NCI-H526 treated with DMSO at 0.1 percent for 48 hours (cell line): ENCODE measurements at places on chromosomes 11 and 22.

DNA sequence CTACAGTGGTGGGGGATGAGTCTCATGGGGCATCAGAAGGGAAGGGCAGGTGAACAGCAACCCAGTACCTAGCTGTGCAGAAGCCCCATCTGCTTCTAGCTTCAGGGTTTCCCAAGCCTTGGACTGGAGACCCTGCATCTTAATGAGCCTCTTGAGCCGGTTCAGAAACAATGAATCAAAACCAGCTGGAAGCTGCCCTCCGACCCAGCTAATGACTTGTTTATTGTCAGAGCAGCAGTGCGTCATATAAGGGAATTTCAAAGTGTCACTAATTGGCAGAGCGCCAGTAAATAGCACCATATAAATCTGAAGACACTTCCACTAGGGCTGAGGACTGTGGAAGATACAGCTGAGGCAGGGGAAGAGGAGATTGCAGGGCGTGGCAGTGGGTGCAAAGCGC, 57.5 kb downstream of the RPUSD4 start:
- no peak for DNase-seq

- DNase-seq: no peak
Observed at GRCh38 chr11:102546427-102546826, 15.9 kb upstream of the MMP7 start.

GRCh38 chr11:132894606-132895005, 637.7 kb downstream of the OPCML start:
- no peak for DNase-seq

- DNase-seq: no peak
Observed at GRCh38 chr11:74417860-74418508, 19.8 kb upstream of the PGM2L1 start.

- no peak for DNase-seq
Observed at GRCh38 chr11:67238894-67239782, 27.1 kb upstream of the GRK2 start.

DNA sequence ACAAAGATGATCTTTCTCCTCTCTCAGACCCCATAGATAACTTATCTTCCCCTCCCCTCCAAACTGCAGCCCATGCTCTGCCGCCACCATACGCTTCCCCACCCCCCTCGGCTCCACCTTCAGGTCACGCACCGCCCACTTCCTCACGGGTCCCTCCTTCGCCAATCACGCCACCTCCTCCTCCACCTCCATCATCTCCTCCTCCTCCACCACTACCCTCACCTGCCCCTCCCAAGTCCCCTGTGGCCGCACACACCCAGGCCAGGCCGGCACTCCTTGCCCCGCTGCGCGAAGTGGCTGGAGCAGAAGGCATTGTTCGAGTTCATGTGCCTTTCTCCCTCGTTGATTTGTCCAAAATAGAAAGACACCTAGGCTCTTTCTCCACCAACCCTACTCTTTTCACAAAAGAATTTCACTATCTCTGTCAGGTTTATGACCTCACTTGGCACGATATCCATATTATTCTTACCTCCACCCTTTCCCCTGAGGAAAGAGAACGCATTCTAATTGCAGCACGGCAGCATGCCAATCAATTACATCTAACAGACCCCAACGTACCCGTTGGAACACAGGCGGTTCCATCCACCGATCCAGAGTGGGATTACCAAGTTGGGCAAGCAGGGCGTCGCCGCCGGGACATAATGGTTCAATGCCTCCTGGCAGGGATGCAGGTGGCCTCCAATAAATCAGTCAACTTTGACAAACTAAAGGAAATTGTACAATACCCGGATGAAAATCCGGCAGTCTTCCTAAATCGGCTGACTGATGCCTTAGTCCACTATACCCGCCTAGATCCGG, 12.3 kb upstream of the OR56A3 start:
- no peak for DNase-seq

- DNase-seq: no peak
Observed at GRCh38 chr11:72788241-72788640, 5.6 kb downstream of the STARD10 start.

DNA sequence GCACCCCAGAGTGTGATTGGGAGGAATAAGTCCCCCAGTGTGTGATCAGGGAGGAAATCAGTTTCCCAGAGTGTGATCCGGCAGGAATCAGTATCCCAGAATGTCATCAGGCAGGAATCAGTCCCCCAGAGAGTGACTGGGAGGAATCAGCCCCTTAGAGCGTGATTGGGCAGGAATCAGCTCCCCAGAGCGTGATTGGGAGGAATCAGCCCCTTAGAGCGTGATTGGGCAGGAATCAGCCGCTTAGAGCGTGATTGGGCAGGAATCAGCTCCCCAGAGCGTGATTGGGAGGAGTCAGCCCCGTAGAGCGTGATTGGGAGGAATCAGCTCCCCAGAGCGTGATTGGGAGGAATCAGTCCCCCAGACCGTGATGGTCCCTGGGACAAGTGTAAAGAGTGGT, 81.1 kb upstream of the EIF3D start:
- no peak for DNase-seq

DNA sequence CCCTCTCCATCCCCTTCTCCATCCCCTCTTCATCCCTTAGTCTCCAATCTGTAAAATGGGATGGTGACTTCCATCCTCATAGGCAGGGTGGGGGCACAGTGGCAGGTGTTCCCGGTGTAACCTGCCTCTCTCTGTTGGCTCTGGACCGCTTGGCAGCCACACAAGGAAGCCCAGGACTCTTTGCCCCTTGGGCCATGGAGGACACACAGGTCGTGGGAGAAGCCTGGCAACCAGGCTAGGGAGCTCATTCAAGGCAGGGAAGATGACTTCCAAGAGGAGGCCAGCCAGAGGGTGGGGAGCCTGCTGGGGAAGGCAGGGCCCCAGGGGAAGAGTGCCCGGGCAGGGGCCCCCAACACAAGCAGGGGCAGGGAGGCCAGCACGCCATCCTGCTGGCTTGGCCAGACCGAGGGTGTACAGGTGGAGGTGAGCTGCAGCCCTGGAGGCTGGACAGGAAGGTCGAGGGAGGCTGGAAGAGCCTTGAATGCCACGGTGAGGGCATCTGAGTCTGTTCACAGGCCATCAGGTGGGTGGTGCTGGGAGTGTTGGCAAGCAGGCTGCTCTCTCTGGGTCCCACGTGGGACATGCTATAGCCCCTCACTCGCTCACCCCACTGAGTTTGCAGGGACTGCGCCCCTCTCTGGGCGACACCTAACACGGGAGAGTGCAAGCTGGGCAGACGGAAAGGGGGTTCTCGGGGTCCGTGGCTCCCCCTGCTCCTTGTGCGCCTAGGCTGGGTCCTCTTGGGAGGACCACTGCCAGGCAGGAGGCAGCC, 15.5 kb upstream of the CTSD start:
- DNase-seq: no peak

GRCh38 chr11:25566298-25567200, 765.4 kb upstream of the ANO3 start:
- DNase-seq: no peak

GRCh38 chr22:46547179-46547882, 9.9 kb upstream of the CELSR1 start:
- DNase-seq: no peak

DNA sequence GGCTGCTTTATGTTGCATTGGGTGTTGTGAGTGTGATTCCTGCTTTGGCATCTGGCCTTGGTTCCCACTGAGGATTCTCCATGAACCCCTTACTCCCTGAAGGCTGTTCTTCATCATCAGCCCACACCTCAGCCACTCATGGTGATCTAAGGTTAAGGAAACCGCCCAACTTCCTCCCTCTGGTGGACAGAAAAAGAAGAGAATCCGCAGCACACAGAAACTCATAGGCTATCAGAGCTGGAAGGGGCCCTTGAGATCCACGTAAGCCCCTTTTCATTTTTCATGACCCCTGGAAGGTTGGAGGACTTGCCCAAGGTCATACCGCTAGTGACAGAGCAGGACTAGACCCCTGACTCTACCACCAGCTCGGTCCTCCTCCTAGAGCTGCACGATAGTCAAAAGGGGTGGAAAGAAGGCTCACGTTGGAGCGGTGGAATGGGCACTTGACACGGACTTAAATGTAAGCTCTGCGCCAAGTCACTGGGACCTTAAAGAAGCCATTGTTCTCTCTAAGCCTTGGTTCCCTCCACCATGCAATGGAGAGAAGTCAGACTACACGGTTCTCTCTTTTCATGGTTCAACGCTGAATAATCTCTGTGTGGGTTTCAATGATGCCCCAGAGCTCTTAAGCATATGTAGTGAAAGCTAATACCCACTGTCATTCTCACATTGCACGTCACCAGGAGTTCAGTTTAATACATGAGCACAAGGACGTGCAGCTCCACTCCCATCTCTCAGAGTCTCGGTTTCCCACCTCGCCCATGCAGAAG, 83.6 kb upstream of the CRTAM start:
- DNase-seq: peak; percentile 81
